Lung microvascular endothelial cell (primary cell): ENCODE measurements at places on chromosomes 3 and 15.

DNA sequence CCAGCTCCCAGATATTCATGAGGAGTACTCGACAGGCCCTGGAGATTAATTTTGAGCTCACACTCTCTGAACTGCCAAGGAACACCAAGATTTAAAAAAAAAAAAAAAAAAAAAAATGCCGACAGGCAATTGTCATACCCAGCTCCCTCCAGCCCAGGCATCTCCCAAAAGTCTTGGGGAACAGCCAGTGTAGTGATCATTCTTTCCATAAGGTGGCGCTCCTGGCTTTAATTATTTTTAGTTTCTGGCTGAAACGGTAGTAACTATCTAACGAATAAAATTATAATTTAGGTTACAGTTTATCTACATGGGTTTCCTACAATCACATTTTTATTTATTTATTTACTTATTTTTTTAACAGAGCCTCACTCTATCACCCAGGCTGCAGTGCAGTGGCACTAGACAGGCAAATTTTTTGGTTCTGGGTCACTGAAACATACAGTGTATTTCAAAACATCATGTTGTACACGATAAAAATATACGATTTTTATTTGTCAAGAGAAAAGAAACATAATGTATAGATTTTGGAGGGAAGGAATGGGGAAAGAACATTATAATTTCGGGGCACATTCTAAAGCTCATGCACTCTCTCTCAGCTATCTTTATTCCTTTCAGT is 157.3 kb downstream of the ADAMTS9 start:
- peak; percentile 59 for DNase-seq

DNA sequence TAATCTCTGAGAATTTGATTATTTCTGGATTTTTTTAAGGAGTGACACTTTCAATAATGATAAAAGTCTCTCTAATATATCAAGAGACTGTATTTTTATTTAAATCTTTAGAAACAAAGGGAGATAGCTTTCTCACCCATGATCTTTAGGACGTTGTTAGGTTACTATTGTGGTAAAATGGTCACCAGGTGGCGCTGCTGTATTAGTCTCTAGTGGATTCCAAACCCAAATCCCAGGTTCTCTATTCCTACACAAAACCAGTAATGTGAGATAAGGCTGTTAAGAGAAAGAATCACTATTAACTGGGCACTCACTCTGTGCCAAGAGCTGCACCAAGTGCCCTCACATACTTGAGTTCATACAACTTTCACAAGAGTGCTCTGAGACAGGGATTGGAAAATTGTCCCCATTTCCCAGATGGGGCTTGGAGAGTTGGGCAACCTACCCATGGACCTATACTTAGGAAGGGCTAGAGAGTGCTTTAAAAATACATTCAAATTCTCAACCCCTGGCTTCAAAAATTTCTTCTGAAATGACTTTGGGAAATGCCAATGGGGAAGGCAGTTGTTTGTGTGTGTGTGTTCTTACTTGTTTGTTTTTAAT is 593.4 kb upstream of the TGFBR2 start:
- peak; percentile 81 for DNase-seq

GRCh38 chr3:50119786-50120185 is 31.1 kb downstream of the RBM5 start:
- no peak for DNase-seq

DNA sequence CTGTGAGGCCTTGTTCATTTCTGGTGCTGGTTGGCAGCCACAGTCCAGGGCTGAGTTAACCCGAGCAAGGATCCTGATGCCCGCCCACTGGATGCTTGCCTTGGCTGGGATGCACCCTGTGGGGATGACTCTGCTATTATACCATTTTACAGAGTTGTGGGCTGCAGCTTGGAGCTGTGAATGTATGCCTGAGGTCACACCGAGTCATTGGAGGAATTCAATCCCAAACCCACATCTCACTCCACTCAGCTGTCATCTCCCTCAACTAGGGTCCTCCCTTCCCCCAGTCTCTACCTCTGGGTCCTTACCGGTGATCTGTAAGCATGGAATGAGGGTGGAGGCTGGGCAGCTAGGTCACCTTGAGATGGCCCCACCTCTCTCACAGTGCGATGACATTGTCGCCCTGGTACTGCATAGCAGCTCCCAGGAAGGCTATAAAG is 22.1 kb downstream of the MAPKAPK3 start:
- no peak for DNase-seq

GRCh38 chr3:184059424-184059823 is 6.6 kb downstream of the HTR3C start:
- no peak for DNase-seq
